Right lung (tissue), 10 donors: ENCODE measurements at places on chromosomes 7 and 10.

DNA sequence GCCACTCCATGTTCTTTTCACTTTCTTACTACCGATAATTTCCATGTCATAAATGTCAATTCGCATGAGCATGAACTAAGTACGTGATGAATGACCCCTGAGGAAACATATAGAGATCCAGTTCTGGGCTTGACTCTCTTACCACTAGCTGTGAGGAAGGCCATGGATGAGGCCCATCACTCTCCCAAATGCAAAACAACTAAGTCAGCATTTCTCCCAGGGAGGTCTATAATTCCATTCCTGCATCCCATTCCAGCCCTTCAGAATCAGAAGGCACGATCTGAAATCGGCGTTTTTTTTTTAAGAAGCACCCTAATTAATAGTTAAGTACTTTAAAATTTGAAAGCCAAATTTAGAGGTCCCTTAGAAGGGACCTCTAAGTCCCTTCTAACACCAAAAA lies 116.5 kb downstream of the CABCOCO1 start:
- no peak for DNase-seq

DNA sequence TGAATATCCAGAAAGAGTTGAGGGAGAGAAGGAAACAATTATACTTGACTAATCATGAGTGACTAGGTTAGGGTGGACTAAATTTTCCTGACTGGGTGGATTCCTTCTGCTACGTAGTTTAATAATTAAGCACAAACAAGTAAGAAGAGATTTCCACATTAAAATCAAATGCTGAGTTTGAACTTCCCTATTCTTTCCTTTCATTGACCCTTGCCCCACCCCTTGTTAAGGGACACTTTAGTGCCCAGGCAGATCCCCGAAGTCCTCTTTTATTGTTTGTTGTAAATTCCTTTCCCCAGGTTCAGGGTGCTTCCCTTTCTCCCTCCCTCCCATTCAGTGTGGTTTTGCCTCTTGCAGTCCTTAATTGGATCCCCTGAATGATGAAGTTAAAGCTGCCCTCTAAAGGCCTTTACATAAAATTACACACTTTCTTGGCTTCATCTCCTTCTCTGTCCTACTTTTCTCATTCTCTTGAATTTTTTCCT lies 8.8 kb upstream of the SPAM1 start:
- peak; percentile 11 for DNase-seq

- DNase-seq, result no peak
Measured at GRCh38 chr10:20778008-20778757, 118.9 kb downstream of the NEBL start.

DNA sequence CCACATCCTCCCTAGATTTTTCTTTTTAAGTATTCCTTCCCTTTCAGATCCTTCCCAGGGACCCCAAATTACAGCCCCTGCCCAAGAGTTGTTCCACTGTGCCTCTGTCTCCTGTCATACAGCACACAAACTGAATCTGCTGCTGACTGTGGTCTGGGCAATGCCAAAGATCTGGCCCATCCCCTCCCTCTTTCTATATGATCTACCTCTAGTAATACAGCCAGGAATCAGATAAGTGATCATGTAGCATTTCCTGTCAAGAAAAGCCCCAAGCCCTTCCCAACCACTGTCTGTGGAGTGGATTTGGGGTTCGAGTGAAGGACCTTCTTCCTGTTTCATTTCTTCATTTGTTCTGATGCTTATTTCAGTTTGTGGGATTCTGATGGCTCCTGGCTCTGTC lies 6.7 kb downstream of the STX1A start:
- no peak for DNase-seq

DNA sequence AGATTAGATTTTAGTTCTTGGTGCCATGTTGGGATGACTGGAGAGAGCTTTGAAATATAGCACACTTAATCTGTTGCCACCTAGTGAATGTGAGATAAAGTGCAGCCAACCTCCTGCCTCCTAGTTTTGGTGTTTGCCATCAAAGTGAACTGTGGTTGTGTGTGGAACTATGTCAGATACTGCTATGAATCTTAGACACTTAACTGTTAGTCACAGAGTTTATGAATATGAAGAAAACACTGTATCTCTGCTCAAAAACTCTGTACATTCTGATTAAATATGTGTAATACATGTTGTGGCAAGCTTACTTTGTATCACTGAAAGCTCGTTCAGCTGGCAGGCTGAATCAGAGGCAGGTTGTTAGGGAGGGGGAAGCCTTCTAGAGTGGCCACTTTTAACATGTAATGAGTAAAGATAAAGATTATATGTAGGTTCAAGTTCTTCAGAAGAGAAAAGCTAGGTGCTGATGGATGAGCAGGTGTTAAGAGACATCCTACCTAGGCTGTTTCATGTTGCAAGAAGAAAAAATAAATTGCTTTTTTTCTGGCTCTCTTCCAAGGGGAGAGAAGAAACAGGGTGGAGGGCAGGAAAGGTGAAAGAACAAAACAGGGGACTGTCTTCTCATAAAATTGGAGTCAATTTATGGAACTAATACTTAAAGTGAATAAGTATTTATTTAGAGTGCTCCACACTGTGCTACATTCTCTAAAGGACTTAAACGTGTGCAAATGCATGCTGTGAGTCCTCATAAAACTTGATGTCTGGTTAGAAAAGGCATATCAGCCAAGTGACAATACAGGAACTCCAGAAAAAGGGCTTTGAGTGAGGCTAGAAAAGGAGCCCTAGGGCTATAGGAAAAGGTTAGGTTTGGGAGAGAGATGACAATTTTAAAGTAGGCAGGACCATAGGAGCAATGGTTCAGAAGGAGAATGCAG lies 14.1 kb upstream of the LAMB1 start:
- DNase-seq, result no peak

DNA sequence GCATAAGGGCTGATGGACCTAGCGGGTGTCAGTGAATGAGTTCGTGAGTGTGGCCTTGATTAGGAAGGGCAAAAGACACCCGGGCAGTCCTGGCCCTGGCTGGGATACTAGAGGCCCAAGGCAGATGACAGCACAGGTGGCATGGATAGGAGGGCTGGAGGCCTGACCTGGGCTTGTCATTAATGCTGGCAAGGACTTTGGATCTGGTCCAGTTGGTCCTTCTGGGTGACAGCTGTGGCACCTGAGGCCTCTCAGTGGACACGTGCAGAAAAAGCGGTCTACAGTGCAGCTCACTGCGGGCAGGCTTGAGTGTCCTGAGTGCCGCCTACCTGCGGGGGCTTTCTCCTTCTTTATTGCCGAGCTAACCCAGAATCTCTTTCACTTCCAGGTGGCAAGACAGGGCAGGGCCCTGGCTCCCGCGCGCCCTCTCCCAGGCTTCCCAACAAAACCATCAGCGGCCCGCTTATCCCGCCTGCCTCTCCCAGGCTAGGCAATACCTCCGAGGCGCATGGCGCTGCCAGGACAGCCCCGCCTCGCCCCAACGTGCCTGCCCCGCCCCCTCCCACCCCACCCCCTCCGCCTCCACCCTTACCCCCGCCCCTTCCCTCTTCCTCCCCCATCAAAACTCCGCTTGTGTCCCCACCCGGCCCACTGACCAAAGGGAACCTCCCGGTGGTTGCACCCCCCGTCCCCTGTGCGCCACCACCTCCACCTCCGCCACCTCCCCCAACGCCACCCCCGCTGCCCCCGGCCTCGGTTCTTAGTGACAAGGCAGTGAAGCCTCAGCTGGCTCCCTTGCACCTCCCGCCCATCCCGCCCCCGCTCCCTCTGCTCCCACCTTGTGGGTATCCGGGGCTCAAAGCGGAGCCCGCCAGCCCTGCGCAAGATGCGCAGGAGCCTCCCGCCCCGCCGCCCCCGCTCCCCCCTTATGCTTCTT lies 77.4 kb downstream of the WIPF3 start:
- DNase-seq, result no peak

- no peak for DNase-seq
Measured at GRCh38 chr7:127667759-127668530, 16.0 kb downstream of the SND1 start.

DNA sequence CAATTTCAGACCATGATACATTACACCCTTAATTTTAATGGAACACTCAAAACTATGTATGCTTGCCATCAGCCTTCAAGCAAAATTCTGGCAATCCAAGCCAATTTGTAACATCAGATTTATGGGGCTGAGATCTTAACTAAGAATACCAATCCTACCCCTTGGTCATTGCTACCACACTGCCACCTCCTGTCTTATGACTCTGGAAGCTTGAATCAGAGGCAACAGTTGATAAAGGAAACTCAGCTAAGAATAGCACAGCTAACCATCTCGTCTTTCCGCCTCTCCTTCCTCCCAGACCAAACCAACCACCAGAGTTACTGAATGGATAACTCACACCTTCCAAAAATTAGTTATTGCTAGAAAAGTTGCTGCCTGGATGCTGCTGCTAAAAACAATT lies 7.4 kb downstream of the IGF2BP3 start:
- DNase-seq, result no peak

GRCh38 chr10:88744002-88744401 lies 15.8 kb upstream of the LIPN start:
- DNase-seq, result no peak

DNA sequence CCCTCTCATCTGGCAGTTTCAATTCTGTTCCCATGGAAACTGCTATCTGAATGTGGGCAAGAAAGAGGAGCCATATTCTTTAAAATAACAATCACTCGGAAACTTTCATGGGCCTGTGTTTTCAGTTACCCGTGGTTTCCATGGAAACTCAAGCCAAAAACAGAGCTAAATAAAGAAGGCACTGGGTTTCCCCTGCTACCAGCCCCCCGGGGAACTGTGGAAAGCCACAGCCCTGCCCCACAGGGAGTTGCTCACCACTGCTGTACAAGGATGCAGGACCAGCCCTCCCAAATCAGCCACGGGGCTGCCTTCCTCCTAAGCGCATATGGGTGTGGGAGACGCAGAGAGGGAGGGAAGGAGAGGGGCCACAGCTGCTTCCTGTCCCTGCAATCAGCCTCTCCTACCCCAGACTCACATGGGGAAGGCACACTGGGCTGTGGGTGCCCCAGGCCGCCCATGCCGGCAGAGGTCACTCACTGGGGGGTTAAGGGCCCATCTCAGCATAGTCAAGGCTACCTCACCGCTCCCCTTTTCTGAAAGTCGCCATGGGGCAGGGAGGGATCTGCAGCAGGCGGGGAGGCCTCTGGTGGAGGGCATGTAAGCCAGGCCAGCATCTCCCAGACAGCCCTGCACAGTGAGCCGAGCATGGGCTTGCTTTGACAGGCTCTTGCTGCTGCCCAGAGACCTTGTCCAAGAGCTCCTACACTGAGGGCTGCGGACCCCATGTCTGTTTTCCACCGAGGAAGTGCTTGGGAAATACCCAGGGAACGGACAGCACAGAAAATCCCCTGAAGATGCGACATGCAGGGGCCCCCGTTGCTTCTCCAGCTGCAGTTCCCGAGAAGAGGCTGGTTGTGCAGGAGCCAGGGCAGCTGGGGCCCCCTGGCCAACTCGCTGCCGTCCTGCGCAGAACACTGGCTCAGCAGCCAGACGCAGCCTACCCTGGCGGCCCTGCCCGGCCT lies 157.3 kb upstream of the PPP2R2D start:
- peak; percentile 26 for DNase-seq

DNA sequence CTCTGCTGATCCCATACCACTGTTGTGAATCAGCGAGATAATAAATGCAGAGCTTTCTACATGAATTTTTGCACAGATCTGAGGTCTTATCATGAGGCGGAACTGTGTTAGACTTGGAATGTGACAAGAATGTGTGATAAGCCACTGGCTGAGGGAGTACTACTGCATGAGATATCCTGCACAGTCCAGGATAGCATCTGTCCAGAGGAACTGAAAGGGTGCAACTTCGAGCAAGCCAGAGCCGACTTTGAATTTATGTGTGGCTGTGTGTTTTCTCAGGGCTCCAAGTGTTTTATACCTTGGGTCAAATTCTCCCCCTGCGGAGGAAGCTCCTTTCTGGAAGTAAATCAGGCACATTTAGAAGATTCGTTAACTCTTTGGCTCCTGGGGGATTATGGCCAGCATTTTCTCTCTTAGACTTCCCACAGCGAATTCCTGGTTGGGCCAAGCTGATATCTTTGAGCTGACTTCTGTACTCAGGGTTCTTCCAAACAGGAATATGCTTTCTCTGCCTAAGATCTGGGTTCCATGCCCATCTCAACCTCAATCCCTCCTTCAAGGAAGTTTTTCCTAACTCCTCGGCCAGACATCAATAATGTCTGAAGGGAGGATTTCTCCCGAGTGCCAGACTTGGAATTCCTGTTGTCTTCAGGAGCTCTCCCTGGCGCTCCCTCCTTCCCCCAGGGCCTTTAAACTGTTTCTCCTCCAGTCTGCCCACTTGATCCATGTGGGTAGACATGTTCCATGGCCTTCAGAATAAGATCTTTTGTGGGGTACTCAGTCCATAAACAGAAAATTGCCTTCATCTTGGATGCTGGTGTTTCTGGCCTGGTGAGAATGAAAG lies 2.5 kb upstream of the MEST start:
- no peak for DNase-seq

DNA sequence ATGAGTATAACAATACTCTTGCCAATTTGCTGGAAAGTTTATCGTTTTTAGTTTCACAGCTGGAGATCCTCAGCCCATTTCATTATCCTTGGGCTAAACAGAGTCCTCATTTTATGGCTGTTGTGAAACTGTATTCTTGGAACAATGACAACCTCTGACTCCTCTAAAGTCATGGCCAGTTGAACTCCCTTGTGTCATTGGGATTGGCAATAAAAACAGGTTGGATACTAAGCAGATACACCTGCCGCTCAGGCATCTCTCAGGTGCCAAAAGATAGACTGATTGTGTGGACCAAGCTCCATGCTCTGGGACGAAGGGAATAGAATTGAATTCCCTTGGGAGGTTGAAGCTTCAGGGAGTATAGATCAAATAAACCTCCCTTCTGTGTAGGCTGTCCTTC lies 182.2 kb downstream of the WDR11 start:
- DNase-seq, result peak; percentile 61

DNA sequence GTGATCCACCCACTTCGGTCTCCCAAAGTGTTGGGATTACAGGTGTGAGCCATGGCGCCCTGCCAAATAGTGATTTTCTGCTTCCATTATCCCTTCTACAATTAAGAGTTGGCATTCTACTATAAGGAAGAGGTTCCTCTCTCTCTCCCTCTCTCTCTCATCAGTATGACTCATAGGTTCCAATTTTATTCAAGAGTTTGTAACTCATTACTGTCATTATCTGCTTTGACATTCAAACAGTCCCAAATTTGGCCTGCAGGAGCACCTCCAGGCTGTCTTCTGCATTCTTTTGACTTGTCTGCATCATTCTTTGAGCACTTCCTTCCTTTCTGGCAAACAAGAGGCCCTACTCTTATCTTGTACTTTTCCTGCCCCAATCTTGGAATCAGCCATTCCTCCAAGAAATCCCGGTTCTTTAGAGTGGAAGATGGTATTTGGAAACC lies 33.2 kb upstream of the CALU start:
- no peak for DNase-seq

DNA sequence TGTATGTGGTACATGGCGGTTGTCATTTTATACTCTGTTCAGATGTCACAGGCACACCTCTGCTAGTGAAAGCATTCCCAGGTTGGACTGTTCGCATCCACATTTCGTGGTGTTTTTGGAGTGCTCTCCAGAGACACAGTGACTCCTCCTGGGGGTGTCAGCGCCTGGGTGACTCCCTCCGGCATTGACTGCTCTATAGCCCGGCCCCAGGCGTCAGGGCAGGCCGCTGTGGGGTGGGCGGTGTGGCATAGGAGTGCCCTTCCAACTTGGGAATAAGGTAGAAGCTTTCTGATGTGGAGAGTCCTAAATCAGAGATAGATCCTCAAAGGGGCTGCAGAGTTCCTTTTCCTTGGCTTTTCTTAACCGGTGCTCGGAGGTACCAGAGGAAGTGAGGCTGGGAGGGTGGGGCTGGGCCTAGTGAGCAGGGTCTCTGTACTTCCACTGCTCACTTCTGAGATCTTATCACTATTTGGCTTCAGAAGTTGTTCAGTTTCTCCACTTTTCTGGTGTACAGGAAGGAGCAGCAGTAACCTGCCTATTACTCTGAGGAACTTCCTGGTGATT lies 32.3 kb downstream of the CCNY start:
- no peak for DNase-seq

- DNase-seq, result no peak
Measured at GRCh38 chr7:9120331-9120730, 686.9 kb downstream of the NXPH1 start.
